ENCODE measurements at places on chromosomes 7 and 10.

DNA sequence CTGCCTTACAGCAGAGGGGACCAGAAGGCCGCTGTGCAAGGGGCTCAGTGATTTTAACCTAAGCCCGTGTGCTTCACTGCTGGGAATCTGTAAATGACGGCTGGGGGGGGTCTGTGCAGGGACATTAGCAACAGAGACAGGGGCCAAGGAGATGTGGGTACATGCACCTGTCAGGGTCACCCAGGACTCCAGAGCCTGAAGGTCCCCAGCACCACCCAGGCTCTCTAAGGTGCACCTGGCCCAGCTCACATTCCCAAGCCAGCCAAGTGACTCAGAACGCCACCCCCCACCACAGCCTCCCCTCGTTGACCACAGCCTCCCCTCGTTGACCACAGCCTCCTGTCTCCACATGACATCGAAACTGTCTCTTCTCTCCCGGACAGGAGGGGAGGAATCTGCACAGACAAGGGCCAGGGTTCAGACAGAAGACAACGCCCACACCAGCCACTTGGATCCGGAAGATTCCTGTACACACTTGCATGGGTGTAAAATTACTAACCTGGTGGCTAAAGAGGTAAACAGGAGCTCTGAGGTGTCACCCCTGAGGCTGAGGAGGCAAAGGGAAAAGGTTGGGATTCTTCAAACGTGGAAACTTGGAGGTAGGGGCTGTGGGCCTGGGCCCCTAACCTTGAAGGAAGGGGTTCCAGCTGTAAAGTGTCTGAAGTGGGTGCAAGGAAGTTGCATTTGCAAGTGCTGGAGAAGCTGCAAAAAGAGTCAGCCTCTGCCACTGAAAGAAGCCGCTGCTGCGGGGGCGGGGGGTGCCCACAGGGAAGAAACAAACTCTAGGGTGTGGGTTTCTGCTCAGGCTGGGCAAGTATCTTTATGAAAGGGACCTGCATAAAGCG is 27.0 kb downstream of the CALML3 start:
- no peak for DNase-seq

- DNase-seq = no peak
These were observed at the start of gene IFIT1 for GRCh38 chr10:89391907-89392756. Gene IFIT1, plus strand, starts transcription at chr10:89392623. Its CDS starts 90 bp downstream, at chr10:89392713.

GRCh38 chr10:47282657-47283018 is 17.4 kb upstream of the GDF10 start:
- no peak for DNase-seq

DNA sequence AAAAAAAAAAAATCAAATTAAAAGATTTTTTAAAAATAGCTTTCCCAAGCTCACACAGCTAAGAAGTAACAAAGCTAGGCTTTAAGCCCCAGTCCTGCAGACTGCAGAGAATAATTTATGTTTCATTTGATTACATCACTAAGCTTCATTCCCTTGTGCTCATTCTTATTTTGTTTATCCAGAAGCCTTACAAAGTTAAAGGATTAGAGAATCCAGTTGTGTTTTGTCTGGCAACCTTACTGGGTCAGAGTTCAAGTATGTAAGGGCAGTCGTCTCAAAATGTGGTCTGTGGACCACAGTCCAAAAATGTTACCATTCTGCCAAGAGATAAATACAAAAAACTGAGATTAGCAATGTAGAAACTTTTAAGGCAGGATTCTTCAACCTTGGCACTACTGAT is 32.1 kb upstream of the EZH2 start:
- DNase-seq = no peak

GRCh38 chr10:94353336-94353735 is 9.4 kb downstream of the NOC3L start:
- DNase-seq = no peak

DNA sequence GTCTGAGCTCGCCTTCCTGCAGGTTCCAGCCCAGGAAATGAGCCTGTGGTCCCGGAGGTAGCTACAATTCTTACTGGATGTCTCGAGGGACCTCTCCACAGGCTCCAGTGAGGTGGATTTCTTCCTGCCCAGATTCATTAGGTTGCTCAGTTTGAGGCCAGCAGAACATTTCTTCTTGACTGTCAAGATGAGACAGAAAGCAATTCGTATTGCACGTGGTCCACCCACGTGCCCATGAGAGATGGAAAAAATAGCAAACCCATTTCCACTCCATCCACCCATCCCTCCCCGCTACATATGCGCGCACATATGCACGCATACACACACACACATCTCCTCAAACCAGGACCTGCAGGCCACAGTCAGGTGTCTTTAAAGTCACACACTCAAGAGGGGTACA is 68.7 kb downstream of the VWA2 start:
- DNase-seq = no peak

Measured in NCI-H1092 treated with DMSO at 0.1 percent for 48 hours (cell line).